Fibroblast of skin of scalp (primary cell): ENCODE measurements at places on chromosomes 1 and 21.

DNA sequence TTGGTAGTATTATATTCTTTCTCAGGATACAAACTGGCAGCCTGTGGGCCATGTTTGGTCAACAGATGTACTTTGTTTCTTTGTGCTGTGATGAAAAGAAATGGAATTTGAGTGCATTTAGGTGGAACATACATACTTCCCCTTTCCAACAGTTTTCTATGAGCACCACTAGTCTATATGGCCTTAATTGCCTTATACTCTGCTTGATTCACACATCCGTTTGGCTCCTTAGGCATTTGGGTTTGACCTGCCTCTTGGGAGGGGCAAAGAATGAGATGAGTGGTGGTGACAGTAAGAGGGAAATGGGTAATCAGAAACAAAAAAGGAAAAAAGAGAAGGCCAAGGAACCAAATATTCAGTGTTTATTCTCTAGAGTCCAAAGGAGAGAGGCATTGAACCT is 17.0 kb downstream of the CFAP126 start:
- no peak for DNase-seq

- DNase-seq, result peak; percentile 18
Measured at GRCh38 chr1:194067772-194068171, 881.4 kb upstream of the B3GALT2 start.

DNA sequence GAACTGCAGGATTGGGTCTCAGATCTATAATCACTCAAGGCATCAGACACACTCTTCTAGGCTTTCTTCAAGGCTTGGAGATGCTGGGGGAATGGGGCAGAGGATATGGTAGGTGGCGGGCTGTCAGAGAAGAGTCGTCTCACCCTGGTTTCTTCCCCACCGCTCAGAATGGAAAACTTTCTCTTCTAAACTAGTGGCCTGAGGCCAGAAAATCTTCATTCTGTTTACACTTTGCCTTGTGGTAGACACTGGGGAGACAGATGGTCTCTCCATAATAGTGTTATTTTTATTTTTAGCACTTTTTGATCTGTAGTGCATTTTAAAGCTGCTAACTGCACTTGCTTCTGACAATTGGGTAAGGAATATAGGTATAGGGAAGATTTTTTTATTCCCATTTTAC is 2.6 kb downstream of the PRELP start:
- DNase-seq, result no peak

DNA sequence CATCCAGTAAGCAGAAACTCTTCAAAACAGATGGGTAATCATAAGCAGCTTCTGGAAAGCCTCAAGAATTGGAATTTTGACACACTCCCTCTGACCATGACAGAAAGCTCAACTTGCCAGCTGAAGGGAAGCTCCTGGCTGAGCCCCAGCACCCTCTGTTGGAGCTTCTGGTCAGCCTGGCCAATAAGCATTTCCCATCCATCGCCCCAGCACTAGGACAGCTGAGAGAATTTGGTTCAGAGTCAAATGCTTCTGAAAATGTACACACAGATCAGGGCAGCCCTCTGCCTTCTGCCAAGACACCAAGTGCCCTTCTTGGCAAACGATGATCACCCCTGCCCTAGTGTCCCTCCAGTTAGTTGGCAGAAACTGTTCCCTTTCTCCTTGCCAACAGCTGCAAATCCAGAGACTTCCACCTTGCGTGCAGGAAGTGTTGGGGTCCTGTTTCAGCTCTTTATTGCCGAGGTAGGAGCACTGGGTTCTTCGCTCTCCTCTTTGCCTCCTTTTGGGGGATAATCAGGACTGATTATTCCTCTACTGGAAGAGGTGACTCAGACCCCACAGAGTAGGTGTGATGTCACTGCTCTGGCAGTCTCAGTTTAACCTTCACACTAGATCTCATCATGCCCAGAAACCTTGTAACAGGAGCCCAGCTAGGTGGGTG is 11.9 kb downstream of the PIGV start:
- peak; percentile 67 for DNase-seq

- no peak for DNase-seq
Measured at GRCh38 chr1:22916471-22916820, 56.2 kb downstream of the LACTBL1 start.

DNA sequence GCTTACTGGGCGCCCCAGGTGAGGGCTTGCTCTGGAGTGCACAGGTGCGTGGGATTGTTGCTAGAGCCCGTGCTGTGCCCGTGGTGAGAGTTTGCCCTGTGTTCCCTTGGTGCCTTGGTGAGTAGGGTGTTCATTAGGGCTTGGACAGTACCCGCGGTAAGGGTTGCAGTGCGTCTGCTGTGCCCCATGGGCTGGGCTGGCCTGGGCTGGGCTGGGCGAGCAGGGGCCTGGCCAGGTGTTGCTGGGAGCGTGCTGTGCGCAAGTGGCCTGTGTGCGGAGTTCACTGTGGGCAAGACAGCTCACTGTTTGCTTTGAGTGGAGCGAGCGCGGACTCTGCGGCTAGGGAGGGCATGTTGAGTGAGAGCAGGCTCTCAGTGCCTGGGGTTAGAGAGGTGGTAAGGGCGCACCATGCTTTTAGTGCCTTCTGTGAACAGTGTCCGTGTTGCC is 725 bp downstream of the CR1L start:
- no peak for DNase-seq

DNA sequence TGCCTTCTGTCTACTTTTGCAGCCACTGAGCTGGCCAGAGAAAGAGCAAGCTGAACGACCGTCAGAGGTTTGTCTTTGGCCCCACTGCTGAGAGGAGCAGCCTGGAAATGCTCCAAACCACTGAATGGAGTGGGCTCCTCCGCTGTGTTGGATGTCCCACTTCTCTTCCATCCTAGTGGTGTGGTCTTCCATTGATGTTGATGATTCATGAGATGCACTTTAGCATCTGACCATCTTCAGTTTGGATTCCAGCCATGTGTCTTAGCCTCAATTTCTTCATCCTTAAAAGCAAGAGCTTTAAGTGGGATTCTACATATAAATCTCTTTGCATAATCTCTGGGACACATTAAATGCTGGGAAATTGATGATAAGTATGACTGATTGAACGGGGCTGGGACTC is 276.9 kb downstream of the SIPA1L2 start:
- DNase-seq, result no peak

GRCh38 chr1:222060210-222060916 is 318.5 kb upstream of the DUSP10 start:
- no peak for DNase-seq

DNA sequence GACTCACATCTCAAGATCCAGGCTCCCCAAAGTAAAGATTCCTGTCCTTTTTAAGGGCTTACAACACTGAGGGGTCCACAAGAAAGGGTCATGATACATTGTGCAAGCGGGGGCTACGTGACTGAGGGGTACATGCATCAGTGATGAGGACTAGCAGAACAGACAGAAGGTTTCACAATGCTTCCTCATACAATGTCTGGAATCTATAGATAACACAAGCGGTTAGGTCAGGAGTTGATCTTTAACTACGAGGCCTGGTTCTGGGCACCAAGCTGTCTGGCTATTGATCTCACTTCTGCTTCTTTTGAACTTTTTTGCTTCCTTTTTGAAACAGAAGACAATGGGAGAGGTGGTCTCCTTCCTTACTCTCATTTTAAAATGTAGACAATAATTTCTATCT is 718.6 kb downstream of the AMY1C start:
- DNase-seq, result no peak

DNA sequence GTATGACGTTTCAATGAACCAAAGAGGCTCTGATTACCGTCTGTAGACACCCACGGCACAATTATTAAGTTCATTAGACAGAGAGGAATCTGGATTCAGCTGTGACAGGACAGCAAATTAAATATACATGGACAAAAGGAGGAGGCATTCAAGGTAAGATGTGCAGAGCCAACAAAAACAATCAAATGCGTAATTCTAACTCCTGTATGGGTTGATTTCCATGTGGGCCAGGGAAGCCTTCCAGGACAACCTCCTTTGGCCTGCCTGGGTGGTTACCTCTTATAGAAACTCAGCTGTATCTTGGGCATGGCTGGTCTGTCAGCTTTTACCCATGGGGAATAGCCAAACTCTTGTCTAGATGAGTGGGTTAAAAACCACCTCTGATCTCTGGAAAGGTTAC is 43.8 kb downstream of the CCN1 start:
- no peak for DNase-seq

DNA sequence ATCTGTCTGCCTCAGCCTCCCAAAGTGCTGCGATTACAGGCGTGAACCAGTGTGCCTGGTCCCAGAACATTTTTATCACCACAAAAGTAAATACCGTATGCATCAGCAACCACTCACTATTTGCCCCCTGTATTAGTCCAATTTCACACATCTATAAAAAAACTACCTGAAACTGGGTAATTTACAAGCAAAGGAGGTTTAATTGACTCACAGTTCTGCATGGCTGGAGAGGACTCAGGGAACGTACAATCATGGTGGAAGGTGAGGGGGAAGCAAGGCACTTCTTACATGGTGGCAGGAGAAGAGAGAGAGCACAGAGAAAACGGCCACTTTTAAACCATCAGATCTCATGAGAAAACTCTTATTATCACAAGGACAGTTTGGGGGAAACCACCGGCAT is 25.6 kb upstream of the CTH start:
- no peak for DNase-seq

DNA sequence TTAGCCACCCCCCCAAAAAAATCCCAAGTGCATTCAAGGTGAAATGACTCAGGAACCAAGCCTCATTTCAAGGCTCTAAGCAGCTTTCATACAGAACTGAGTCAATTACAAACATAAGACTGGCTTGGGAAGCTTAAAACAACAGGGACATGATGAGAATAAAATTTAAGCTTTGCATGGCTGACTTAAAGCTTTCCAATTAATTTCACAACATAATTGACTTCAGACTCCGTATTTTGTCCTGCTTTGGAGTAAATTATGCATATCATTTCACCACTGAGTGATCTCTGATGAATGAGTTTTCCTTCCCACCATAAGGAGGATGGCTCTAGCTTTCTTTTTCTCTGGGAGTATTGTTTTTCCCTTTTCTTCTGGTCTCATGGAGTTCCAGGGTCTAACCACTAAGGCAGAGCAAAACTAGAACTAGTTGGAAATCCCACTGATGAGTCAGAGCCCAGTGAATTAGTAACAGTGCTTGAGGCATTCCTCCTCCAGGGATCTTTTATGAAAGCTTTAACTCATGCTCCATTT is 72.8 kb downstream of the XCL2 start:
- DNase-seq, result peak; percentile 92

DNA sequence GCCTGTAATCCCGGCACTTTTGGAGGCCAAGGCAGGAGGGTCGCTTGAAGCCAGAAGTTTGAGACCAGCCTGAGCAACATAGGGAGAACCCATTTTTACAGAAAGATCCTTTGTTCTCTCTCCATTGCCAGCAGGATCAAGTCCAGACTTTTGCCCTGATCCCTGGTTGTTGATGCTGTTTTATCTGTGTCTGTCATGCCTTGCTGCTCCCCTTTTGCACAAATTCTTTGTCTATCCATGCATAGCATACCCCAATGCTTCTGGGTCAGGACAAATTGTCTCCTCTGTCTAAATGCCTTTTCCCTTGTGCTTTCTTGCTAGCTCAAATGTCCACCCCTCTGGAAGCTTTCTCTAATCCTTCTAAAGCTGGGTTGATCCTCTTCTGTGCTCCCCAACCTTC is 25.3 kb upstream of the FAAH start:
- no peak for DNase-seq

- no peak for DNase-seq
Measured at GRCh38 chr1:79797487-79797886, 791.0 kb upstream of the ADGRL4 start.

GRCh38 chr1:152197361-152197941 is 26.5 kb downstream of the HRNR start:
- no peak for DNase-seq

GRCh38 chr1:223207293-223208066 is 64.4 kb upstream of the TLR5 start:
- peak; percentile 60 for DNase-seq

- peak; percentile 23 for DNase-seq
Measured at GRCh38 chr1:9717193-9718005, 65.9 kb downstream of the PIK3CD start.

DNA sequence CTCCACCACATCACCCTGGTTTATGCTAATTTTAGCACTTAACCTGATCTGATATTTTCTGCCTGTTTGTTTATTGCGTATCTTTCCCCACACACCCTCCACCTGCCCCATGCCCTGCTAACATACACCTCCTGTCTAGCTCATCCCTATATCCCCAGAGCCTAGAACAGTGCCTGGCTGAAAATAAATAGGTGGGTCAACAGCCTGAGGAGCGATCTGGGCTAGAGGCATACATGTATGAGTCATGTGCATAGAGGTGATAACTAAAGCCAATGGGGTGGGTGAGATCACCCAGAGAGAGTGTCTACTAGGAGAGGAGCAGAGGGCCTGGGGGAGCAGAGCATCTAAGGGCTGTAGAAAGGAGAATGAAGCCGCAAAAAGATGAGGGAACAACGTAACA is 2.7 kb downstream of the HTR1D start:
- DNase-seq, result no peak

- no peak for DNase-seq
Measured at GRCh38 chr1:83554174-83554573, 444.8 kb downstream of the TTLL7 start.

DNA sequence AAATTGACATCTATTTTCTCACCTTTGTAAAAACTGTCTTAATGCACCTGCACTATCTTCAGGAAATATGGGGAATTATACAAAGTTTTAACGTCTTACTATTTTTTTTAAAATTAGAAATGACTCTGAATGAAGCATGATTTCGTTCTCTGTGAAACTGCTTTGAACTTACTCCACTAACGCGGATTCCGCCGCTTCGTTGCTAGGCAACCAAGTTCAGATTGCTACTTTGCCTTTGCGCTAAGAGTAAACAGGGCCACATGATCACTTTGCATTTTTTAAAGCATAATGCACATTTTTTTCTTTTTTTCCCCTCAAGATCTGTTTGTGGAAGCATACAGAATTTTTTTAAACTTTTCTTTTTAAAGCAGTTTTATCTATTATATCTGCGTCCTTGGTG is 690.5 kb downstream of the BRINP3 start:
- DNase-seq, result no peak

GRCh38 chr1:208151728-208152598 is 92.2 kb downstream of the PLXNA2 start:
- no peak for DNase-seq

DNA sequence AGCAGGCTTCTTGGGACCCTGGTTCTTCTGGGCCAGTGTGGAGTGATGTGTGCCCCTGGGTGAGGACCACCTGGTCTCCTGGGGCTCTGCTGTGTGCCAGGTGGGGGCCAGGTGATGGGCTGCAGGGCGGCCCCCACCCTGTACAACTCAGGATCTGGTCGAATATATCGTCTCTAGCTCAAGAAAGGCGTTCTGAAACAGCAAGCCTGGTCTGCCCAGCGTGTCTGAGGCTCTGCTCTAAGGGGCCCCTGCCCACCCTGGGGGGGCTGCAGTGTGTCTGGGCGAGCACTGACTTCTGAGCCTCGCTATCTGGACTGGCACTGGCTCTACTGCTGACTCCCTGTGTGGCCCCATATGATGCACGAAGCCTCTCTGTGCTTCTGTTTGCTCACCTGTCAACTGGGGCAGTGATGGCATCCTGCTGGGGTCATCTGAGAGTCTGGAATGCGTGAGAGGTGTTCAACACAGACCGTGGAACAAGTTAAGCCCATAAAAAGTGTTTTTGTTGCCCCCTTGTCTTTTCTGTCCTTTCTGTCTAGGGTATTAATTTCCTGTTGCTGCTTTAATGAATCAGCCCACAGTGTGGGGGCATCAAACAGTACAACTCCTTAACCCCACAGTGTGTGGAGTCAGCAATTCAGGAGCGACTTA is 56.0 kb upstream of the TRAPPC10 start:
- no peak for DNase-seq

- DNase-seq, result no peak
Measured at GRCh38 chr1:64155278-64155677, 48.1 kb upstream of the UBE2U start.

GRCh38 chr1:47948126-47948525 is 49.1 kb downstream of the TRABD2B start:
- DNase-seq, result peak; percentile 26
